Hindlimb muscle (tissue), 1 donor: ENCODE measurements at places on chromosomes 6 and 20. TPM values are rescaled to one million over a fixed set of nuclear protein-coding genes. Genes with fewer than 3 reads are reported as not detected.
A peak's percentile ranks its signal among the peaks of the same experiment; 100 is the strongest.

GRCh38 chr6:136962661-136963060, 40.6 kb downstream of the SLC35D3 start:
- DNase-seq, result no peak

The FAM83B gene
- polyA plus RNA-seq, result 0.06 TPM

DNA sequence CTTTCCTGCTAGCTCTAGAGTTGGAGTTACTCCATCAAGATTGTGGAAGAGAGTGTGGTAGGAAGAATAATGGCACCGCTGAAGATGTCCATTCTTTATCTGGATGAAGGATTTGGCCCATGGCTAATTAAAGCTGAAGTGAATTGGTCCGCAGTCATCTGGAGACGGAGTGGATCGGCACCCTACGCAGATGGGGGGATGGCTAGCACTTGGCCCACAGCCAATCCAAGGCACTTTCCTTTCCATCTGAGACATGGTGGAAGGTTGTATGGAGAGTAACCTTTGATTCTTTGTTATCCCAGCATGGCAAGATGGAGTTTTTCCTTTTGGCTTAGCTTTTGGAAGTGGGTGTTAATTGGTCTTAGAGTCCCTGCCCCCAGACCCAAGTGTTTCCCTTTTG, 88.3 kb downstream of the JPH2 start:
- DNase-seq, result no peak

- no peak for DNase-seq
Measured at GRCh38 chr20:17643531-17644188, 38.4 kb downstream of the RRBP1 start.

DNA sequence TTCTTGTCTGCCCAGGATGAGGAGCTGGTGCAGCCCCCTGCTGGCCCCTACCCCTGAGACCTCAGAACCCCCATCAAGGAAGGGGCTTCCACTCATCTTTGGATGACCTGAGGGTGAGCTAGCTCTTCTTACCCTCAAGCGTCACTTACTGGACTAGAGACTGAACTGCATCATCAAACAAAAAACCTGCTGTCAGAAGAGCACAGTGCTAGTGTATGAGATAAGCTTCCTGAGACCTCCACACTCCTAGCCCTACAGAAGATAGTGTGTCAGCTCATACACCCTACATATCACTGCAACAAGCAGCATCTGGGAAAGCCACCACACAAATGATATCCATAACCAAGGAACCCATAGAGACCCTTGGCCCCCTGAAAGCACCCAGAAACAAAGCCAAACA, 15.0 kb downstream of the SLC22A16 start:
- no peak for DNase-seq

- no peak for DNase-seq
Measured at GRCh38 chr6:111723412-111723970, 117.8 kb upstream of the TRAF3IP2 start.

GRCh38 chr6:48084201-48084600, 26.8 kb downstream of the PTCHD4 start:
- DNase-seq, result no peak

DNA sequence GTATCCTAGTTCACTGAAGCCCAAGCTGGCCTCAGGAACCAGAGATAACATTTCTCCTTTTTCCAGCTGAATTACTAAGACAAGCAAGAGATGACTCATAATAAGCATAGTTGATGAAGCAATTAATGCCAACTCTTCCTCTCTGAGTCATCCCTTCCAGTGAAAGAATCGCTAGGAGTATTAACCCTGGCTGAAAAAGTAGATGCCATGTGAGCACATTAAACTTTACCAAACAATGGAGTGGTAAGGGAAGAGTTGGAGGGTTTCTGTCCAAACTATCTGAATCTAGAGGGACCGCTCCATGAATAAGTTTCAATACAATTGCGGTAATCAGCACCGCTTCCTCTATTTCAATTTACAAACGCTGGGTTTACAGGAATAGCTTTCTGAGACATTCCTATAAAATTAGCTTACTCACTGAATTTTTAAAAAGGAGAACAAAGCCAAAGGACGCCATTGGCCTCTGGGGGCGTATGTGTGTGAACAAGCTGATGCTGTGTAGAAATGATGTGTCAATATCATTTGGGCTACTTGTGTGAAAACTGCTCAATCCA, 48.3 kb downstream of the ATXN1 start:
- no peak for DNase-seq

DNA sequence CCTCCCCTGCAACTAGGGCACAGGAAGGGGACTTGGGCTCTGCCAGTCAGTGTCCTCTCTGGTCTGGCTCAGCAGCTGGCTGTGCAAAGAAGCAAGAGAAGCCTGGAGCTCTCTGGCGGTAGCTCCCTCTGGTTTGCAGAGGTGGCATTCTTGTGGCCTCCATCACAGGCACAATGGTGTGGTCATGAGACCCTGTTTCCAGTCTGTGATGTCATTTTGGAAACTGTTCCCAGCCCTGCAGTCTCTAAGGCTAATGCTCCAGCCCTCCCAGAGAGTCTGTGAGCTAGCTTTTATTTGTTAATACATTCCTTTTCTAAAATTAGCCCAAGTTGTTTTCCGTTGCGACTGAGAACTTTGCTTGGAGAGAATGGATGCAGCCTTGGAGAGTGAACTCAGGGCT, 69.5 kb upstream of the FOXQ1 start:
- no peak for DNase-seq

- DNase-seq, result no peak
Measured at GRCh38 chr6:102553214-102553613, 1159.7 kb downstream of the GRIK2 start.

DNA sequence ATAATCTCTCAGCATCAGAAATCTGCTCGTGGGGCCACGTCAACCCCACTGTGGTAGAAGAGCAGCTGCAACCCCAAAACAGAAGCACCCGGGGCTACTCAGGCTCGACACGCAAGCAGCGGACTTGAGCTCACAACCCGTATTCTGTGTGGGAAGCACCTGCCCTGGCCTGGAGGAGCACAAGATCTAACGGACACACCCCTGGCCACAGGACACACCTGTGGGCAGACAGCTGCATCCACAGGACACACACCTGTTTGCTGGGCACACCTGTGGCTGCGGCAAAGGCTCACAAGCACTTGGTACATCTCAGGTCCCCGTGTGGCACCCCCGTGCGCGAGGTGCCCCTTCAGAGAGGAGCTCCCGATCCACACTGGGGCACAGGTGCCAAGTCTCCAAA, 36.5 kb downstream of the ZBTB46 start:
- DNase-seq, result no peak

DNA sequence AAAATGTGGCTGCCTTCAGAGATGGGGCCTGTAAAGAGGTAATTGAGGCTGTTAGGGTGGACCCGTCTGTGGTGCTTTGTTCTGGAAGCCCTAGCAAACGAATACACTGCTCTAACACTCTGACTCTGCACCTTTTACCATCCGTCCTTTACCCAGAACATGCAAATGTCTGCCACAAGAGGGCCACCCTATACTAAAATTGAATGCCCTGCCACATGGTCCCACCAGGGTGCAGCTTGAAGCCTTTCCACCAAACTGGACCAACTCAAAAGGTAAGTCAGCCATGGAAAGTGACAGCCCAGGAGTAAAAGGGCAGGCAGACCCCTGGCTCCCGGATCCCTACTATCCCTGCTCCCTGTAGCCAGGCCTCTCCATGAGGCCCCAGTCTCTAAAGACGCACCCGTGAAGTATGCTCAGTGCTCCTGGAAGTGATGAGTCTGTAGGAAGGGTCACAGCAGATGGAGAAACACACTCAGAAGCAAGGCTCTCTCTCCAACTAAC, 5.8 kb upstream of the BFSP1 start:
- DNase-seq, result peak; percentile 73

DNA sequence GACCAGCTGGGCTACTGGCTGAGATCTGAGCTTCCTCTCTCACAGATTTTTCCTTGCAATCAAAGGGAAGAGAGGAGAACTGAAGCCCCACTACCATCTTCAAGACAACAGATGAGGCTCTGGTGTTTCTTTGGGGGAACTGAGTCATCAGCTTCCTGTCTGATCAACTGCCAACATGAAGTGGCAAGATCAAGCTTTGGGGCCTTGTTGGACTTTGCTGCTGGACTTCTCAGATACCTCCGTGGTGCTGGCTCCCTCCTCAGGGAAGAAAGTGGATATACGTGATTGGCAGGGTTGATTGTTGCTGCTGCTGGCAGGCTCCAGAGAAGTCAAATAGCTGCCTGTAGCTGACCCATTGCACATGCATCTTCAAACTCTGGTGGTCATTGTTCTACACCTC, 3.6 kb upstream of the TOX2 start:
- DNase-seq, result no peak

- no peak for DNase-seq
Measured at GRCh38 chr6:136501514-136501913, 48.7 kb downstream of the MAP7 start.

DNA sequence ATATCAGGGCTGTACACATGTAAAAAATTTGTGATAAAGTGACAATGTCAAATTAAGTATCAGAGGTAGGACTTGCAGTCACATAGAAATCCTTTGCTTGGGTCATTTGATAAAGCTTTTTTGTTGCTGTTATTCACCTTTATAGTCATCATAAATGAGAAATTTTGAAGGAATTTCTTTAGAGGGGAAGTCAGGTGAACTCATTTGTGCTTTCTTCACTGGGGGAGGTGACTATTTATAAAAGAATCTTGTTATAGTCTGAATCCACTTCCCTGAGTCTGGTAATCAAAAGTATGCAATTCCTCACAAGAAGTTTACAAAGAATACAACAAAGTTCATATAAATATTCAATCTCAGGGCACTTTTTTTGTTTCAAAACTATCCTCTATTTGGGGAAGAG, 47.7 kb downstream of the FRK start:
- DNase-seq, result no peak

GRCh38 chr6:12423832-12424231, 133.7 kb downstream of the EDN1 start:
- no peak for DNase-seq

DNA sequence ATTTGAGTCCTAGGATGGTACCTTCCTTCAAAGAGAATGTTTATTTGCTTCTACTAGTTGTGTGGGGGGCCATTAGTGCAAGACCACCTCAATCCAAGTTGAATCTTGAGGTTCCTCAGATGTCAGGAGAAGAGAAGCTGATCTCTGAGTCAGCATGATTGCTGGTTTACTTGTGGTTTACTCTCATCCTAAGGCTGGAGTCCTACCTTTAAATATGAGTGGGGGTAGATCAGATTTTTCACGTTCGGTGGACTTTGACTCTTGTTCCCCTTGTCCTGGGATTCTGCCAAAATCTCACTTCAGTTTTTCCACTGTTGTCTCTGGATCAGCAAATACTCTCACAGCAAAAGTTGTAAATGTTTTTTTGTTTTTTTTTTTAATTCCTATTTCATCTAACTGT, 84.6 kb upstream of the F13A1 start:
- DNase-seq, result no peak

- DNase-seq, result no peak
Measured at GRCh38 chr6:108587258-108588059, 26.7 kb downstream of the FOXO3 start.

DNA sequence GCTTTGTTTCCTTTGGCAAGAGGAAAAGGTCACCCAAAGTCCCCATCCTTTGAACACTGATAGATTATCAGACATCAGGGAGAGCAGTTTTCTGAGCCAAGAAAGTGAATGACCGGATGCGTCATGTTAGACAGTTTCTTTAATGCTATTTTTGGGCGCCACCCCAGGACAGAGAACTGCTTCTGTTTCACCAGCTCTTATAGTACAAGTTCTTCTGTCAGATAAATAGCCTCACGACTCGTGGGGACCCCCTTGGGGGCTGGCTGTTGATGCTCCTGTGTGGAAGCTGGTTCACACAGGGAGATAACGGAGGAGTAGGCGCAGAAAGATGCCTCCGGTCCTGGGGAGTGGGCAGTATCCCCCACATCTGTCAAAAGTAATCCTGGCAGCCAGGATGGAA, 54.6 kb downstream of the NPEPL1 start:
- peak; percentile 28 for DNase-seq

The BMP7 gene
- 4.6 TPM for polyA plus RNA-seq

The BNIP5 gene
- polyA plus RNA-seq, result 0.28 TPM

The NR2E1 gene
- not detected for polyA plus RNA-seq

The CLIC5 gene
- 16.5 TPM for polyA plus RNA-seq

DNA sequence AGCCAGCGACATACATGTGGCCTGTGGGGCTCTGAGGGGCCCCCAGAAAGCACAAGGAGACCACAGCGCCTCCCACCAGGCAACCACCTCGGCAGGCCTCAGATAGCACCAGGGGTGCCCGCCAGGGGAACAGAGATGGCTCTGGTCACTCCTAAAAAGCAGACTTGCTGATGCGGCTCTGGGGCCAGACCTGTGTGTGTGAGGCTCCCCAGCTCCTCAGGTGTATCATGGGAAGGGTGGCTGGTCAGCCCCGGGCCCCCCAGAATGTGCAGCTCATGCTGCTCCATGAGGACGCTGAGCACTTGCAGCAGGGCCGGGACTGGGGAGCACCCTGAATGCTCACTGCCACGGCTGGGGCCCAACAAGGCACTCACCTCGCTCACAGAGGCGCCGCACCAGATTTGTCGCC, 60.2 kb downstream of the PYGB start:
- DNase-seq, result no peak

The AGER gene
- 6.7 TPM for polyA plus RNA-seq

- DNase-seq, result peak; percentile 73
Measured at GRCh38 chr6:109867970-109868358, 110.1 kb upstream of the GPR6 start.

The BYSL gene
- polyA plus RNA-seq, result 36.7 TPM

DNA sequence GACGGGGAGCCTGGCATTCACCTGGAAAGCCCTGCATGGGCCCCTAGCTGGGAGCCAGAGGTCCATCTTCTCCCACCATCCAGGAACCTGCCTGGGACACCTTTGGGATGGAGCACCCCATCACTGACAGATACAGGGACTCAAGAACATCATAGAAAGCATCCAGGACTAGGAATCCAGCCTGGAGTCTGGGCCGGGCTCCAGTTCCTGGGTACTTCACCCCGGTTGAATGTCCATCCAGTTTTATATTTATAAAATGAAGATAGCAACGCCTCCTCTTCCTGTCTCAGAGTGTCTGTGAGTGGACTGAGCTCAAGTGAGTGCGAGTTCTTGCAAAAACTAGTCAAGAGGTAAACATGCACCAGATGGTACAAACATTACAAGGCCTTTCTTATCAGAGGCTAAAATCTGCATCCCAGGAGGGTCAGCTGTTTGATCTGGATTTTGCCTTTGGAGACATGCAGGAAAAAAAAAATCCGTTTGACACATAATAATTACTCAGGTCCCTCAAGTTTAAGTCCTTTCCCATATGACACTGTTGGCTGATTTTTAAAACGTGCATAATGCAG, 27.4 kb downstream of the ZC3H12D start:
- DNase-seq, result no peak
